ENCODE measurements at places on chromosomes 11 and 22. TPM values are rescaled to one million over a fixed set of nuclear protein-coding genes. Genes with fewer than 3 reads are reported as not detected.

P4HA3 gene
- 0.17 TPM for total RNA-seq

DNA sequence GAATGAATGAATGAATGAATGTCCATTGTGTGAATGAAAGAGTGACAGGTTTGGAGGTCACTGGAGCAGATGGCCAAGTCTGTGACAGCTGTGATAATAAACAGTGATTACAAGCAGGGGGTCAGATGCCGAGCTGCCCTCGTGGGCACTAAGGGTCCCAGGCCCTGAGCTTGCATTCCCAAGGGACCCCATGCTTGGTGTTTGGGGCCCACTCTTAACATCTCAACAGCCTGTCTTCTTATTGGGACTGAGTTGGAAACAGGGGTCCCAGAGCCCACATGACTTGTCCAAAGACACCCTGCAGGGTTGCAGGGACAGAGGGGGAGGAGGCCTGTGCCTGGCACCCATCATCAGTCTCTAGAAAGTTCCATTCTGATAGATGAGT, 12.0 kb upstream of the ANO1 start:
- DNase-seq: no peak

GRCh38 chr11:124793466-124794278, 6.5 kb downstream of the MSANTD2 start:
- DNase-seq: no peak

DNA sequence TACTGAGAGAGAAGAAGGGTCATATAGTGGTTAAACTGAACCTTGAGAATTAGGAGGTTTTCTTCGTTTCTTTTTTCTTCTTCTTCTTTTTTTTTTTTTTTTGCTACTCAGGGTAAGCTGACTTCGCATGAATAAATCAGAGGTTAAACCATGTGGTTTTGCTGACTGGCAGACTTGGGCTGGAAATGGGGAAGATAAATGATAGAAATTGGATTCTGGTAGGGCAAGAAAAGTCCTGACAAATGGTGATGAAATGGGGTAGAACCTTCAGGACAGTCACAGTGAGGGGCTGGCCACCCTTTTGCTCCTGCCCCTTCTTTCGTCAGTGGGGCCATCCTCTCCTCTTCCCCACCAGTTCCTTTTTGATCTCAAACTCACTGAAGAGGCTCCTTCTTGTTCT, 1.6 kb upstream of the SWAP70 start:
- no peak for DNase-seq

DNA sequence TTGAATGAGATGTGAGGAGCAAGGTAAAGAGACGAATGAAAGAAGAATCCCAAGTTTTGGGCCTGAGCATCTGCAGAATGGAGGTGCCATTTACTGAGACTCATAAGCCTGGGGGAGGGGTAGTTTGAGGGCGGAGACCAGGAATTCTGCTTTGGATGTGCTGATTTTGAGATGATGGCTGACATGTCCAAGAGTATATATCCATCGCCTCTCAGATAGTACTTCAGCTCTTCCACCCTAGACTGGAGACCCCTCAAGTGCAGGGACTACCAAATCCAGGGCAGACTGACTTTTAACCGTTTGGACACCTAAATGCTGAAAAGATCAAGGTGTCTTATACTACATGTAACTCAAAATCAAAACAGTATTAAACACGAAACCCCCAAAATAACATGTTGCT, 1.3 kb upstream of the SDF2L1 start:
- DNase-seq: no peak

- peak; percentile 79 for DNase-seq
Observed at GRCh38 chr11:123654566-123655081, at the start of gene SCN3B. Gene SCN3B (minus strand): TSS chr11:123654624. CDS start chr11:123653801, 823 bp downstream.

DNA sequence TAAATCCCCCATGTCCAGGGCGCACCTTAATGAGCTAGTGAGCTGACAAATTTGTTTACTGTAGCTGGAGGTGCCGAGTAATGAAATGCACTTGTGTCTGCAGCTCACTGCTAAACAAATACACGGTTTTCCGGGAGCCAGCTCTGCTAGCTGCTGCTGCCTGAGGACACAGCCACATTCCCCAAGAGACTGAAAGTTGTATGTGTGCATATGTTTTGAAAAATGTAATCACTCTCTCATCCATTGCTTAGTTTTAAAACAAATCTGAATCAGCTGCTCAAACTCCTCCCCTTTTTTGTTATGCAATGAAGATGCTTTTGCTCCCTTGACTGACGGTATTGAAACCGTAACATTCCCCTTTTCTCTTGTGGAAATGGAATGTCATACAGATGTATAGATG, 62.4 kb upstream of the NNMT start:
- DNase-seq: no peak

DNA sequence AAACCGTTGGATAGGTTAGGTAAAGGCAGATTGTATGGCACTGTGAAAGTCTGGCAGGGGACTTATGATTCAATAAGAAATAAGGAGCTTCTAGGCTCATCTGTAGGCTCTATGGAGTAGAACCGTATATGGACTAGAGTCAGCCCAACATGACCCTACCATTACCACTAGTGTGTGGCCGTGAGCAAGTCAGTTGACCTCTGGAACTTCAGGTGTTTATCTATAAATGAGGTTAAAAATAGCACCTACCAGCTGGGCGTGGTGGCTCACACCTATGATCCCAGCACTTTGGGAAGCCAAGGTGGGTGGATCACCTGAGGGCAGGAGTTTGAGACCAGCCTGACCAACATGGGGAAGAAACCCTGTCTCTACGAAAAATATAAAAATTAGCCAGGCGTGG, 4.4 kb downstream of the HINFP start:
- DNase-seq: no peak

DNA sequence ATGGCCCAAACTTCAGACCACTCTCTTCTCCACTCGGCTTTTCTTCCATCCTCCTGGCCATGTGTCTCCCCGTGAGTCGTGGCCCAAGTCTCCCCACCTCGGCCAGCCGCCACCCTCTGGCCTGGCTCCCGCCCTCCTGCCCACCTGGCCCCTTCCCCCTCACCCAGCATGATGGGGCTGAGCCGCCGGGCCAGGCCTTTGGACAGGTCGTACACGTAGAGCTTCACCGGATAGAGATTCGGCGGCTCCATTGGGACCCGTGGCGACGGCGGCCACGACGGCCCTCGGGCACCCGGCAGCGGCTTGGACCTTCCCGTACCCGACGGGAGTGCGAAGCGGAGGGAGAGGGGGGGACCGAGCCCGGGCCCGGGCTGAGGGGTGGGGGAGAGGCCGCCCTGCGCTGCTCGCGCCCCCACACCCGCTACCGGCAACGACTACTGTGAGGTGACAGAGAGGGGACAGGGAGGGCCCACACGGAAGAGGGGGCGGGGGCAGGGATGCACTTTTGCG, at the start of gene DESI1:
TSS of gene DESI1 (minus strand) at position 455 of the 510 bp plus-strand sequence. CDS start at position 251, 204 bp downstream.
- DNase-seq: no peak

- DNase-seq: no peak
Observed at GRCh38 chr22:27746918-27747317, 54.6 kb downstream of the MN1 start.

WNT11 gene
- 15.2 TPM for total RNA-seq

DNA sequence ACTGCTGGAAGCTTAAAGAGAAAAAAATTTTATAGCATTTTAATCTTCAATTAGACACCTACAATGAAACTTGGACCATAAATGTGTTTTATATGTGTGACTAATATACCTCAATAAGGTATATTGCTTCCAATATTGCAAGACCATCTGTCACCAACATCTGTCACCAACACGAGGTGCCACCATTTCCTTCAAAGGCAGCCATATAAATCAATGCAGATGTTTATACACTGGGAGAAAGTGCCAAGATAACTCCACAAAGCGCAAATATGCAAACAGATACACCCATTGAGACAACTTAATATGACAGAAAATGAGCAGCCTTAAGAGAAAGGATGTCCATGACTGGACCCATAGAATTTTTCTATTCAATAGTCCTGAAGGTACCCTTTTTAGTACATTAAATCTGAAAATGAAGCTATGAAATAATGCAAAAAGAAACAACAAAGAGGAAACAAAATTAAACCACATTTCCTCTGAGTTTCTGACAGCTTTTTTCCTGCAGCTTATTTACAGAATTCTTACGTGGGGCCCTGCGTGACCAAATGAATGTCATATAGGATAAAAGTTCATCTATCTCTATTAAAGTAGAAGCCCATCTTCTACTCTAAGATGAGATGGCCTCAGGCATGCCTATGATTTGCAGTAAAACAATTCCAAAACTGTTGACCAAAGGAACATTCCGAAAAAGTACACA, 12.5 kb downstream of the MPZL3 start:
- DNase-seq: no peak

- DNase-seq: no peak
Observed at GRCh38 chr11:70063121-70063520, 15.0 kb upstream of the ANO1 start.

GRCh38 chr22:27983361-27983791, 64.3 kb upstream of the PITPNB start:
- DNase-seq: no peak

GRCh38 chr11:2708151-2708581, 8.4 kb upstream of the KCNQ1OT1 start:
- DNase-seq: peak; percentile 68

GUCY1A2 gene
- 10.9 TPM for total RNA-seq

TMEM151A gene
- 0.25 TPM for total RNA-seq

TSPAN18 gene
- 94.6 TPM for total RNA-seq

C1QTNF5 gene
- total RNA-seq: 14.4 TPM

- no peak for DNase-seq
Observed at GRCh38 chr22:20392983-20393704, 807 bp upstream of the ZNF74 start.

OR5W2 gene
- not detected for total RNA-seq

DNA sequence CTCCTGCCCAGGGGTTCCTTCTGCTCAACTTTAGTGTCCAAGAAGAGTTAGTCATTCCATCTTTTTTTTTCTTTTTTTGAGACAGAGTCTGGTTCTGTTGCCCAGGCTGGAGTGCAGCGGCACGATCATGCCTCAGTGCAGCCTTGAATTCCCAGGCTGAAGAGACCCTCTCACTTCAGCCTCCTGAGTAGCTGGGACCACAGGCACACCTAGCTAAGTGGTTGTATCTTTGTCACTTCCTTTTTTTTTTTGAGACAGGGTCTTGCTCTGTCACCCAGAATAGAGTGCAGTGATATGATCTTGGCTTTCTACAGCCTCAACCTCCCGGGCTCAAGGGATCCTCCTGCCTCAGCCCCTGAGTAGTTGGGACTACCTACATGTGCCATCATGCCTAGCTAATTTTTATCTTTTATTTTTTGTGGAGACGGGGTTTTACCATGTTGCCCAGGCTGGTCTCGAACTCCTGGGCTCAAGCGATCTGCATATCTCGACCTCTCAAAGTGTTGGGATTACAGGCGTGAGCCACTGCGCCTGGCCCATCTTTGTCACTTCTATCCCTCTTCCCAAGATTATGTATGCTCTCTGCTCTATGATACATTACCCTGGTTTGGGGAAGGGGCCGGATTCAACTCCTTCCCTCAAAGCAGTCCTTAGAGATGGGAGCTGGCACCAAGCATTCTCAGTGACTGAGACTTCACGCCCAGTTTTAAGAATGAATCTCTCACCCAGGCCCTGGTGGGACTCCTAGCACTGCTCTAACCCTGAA, 10.0 kb downstream of the SSH3 start:
- no peak for DNase-seq

DNA sequence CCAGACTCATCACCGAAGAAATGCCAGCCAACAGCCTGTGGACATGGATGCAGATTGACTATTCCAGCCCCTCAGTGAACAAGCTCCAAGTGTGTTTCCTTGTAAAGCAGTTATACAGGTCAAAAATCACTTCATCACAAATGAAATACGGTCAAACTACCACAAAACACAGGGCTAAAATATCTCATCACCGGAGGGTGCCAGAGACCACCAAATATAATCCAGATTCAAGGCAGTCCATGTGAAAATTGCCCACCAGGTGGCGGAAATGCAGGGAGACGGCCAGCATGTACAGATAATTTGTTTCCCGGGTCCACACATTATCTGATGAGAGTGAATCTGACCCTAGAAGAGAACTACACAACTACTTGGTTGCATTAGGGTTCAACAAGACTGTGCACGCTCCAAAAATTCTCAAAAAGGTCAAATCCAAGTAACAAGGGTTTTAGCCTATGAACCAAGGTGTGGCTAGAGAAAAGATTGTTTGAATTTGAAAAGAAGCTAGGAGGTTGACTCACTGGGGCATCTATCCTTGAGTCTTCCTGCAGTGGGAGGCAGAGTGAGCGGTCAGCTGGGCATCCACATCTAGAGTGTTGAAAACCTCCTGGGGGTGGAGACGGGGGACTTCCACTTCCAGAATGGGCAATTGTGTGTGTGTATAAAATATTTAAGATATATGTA, 71.7 kb downstream of the IGLL5 start:
- DNase-seq: peak; percentile 70

DNA sequence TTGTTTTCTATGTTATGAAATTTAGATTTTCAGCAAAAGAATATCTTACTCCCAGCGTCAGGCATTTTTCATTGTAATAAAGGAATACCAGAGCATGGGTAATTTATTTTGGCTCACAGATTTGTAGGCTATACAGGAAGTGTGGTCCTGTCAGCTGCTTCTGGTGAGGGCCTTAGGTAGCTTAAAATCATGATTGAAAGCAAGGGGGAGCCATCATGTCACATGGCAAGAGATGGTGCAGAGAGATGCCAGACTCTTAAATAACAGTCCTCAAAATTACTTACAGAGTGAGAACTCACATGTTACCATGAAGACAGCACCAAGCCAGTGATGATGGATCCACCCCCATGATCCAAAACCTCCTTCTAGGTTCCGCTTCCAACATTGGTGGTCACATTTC, 825.0 kb upstream of the CHORDC1 start:
- DNase-seq: no peak

DNA sequence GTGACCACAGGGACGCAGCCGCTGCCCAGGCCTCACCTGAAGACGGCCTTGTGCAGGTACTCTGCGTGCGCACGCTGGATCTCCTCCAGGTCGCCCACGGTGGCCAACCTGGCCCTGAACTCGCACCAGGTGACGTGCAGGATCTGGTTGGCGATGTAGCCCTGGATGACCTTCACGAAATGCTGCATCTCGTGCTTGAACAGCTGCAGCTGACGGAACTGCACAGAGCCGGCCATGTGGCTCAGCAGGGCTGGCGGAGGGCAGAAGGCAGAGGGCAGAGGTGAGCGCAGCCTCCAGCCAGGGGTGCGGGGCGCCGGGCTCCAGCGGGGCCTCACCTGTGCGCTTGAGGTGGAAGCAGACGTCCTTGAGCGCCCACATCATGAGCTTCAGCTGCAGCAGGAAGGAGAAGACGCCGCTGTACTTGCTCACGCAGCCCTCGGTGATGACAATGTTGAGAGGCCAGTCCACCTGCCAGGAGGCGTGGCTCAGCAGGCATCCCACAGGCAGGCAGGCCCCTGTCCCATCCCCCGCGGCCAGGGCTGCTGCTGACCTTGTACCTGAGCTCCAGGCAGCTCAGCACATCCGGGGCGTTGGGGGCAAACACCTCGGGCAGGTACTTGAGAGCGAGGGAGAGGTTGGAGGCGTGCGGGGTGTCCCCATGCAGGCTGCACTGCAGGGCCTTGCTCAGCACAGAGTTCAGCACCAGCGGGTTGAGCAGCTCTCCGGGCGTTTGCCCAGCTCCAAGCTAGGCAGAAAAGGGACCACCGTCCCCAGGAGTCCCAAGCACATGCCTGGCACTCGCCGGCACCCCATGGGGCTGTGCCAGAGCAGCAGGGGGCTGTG, 17.6 kb downstream of the SELENOO start:
- DNase-seq: peak; percentile 68
